ENCODE measurements at places on chromosomes 1 and 21.

DNA sequence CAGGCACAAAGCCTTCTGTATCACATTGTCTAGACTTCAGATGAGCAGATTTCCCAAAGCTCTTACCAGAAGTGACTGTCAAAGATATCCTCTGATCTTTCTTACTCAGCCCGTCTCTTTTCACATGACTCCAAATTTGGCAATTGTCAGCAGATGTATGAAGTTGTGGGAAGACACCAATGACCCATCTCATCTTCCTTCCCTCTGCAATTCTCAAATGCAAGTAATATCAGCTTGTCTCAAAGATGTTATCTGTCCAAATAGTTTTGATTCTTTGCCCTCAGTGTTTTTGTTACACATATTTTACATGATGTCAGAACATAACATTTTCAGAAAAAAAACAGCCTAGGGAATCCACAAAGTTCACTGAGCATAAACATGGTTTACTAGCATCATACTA lies 45.1 kb upstream of the RGS2 start:
- DNase-seq, result no peak

DNA sequence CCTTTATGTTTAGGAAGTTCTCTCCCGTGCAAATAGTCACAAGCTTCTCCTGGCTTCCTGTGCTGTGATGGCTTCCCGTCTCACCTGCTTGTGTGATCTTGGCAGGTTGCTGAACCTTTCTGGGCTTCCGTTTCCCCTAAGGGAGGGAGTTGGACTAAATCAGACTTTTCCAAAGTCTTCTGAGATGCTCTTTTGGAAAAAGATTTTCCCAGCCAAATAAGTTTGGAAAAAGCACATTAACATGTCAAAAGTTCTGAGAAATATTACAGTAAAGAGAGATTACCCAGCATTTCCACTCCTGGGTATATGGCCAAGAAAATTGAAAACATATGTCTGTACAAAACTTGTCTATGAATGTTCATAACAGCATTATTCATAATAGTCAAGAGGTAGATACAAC lies 36.0 kb upstream of the TENT5C start:
- no peak for DNase-seq

DNA sequence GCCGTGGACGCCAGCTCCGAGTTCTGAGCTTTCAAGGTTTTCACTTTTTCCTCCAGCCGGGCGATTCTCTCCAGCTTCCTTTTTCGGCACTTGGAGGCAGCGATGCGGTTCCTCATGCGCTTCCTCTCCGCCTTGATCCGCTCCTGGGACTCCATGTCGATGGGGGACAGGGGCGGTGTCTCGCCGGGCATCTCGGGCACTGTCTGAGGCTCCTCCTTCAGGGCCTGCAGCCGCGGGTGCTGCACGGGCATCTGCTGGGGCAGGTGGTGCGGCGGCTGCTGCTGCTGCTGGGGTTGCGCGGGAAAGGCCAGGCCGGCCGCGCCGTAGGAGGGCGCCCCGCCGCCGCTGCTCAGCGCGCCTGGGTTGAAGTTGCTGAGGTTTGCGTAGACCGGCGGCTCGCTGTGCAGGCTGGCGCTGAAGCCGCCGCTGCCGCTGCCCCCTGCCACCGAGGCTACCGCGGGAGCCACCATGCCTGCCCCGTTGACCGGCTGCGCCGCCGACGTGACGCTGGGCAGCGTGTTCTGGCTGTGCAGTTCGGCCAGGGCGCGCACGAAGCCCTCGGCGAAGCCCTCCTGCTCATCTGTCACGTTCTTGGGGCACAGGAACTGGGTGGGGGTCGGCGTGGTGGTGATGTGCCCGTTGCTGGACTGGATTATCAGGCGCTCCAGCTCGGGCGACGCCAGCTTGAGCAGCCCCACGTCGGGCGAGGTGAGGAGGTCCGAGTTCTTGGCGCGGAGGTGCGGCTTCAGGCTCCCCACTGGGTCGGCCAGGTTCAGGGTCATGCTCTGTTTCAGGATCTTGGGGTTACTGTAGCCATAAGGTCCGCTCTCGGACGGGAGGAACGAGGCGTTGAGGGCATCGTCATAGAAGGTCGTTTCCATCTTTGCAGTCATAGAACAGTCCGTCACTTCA lies 1.4 kb downstream of the JUN start:
- peak; percentile 72 for DNase-seq

- no peak for DNase-seq
Observed at GRCh38 chr1:74652711-74653139, 20.9 kb downstream of the ERICH3 start.

GRCh38 chr1:59976194-59977074 lies 49.9 kb upstream of the CYP2J2 start:
- peak; percentile 35 for DNase-seq

DNA sequence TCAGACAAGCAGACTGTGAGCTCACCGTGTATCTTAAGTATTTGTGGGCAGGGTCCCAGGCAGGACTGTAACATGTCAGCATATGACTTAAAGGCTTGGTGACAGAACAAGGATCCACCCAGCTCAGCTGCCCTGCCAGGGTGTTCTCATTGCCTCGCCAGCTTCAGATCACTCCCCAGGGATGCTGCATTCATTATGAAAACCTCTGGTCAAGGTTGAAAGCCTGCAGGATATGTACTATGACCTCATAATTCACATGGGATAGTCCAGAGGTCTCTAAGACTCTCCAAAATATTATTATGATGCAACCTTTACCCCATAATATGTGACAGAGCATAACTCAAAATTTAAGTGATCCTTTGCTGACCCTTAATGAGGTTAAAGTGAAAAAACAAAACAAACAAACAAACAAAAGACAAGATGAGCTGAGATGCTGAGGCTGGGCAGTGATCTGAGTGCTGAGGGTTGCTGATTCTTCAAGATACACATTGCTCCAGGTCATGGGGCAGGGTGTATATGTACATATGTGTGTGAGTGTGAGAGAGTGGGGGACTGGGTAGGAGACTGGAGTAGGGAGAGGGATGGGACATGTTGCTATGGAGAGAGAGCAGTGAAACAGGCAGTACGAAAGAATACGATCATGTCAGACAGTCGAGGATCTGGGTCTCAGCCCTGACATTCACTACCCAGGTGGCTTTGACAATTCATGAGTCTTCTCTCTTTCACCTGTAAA lies 98.8 kb upstream of the DUSP10 start:
- no peak for DNase-seq

DNA sequence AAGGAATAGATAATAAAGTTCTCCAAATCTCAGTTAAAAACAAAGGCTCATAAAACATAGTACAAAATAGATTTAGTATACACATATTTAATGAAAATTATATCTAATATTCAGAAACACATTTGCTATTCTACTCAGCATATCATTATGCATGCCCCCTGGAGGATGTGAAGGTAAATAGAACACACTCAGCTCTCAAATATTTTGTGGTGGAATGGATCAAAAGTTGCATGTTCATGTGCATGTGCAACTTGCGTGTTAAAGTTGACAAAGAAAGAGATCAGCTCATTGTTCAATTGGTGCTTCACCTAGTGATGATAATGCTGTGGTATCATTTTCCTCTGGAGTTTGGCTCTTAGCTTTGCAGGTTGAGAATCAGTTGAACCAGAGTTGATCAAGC lies 4.9 kb upstream of the ZNF644 start:
- no peak for DNase-seq

- peak; percentile 62 for DNase-seq
Observed at GRCh38 chr21:42614396-42614795, 39.0 kb upstream of the PDE9A start.

GRCh38 chr21:26374817-26375216 lies 198.3 kb downstream of the CYYR1 start:
- DNase-seq, result no peak

GRCh38 chr1:28162151-28162550 lies 14.3 kb downstream of the PTAFR start:
- no peak for DNase-seq

DNA sequence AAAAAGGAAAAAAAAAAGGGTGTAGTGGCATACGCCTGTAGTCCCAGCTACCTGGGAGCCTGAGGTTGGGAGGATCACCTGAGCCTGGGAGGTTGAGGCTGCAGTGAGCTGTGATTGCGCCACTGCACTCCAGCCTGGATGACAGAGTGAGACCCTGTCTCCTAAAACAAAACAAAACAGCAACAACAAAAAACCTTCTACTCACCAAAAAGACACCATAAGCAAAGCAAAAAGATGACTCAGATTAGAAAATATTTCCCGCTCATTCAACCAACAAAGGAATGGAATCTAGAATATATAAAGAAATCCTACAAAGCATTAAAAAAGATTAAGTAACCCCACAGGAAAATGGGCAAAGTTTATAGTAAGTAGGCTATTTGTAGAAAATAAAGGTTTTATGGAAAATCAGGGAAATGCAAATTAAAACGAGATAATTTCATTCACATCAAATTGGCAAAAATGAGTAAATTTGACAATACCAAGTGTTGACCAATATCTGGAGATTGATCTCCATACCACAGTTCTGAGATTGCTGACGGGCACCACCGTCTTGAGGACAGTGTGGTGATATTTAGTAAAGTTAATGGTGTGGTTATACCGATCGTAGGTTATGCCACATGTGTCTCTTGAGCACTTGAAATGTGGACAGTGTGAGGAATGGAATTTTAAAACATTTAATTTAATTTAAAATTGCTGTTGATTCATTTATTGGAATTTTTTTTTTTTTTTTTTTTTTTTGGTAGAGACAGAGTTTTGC lies 54.0 kb downstream of the PIK3CD start:
- DNase-seq, result no peak

- peak; percentile 12 for DNase-seq
Observed at GRCh38 chr1:224435999-224436398, 1.4 kb upstream of the WDR26 start.

- DNase-seq, result no peak
Observed at GRCh38 chr1:8974551-8974950, 28.9 kb downstream of the CA6 start.

GRCh38 chr1:46148318-46148717 lies 15.9 kb upstream of the PIK3R3 start:
- no peak for DNase-seq

Data from CD4-positive, alpha-beta T cell treated with Interleukin-6 for 4 hours (primary cell).